ENCODE measurements at places on chromosomes 16 and 17. TPM values are rescaled to one million over a fixed set of nuclear protein-coding genes. Genes with fewer than 3 reads are reported as not detected.

GPR139 gene
- total RNA-seq: not detected

LIG3 gene
- 16.2 TPM for total RNA-seq

CDH8 gene
- 0.38 TPM for total RNA-seq

ARHGAP44 gene
- total RNA-seq: 3.1 TPM

TNFRSF13B gene
- not detected for total RNA-seq

TPSAB1 gene
- not detected for total RNA-seq

SLFN14 gene
- total RNA-seq: not detected

IRX3 gene
- total RNA-seq: 3.2 TPM

CCL7 gene
- total RNA-seq: 0.61 TPM

KRT33B gene
- total RNA-seq: 0.05 TPM

VASN gene
- total RNA-seq: 8.0 TPM

SETD6 gene
- 14.8 TPM for total RNA-seq

TMC8 gene
- total RNA-seq: 0.22 TPM

SLC43A2 gene
- 6.5 TPM for total RNA-seq

MSLN gene
- 1.4 TPM for total RNA-seq

MYL11 gene
- not detected for total RNA-seq

TEKT1 gene
- not detected for total RNA-seq

SIRT7 gene
- 40.5 TPM for total RNA-seq

Data from A549 treated with CpdA at 1 μM for 4 hours (cell line).